NCI-H774 (cell line): ENCODE measurements at places on chromosomes 3 and 15.
A peak's percentile ranks its signal among the peaks of the same experiment; 100 is the strongest.

- DNase-seq: no peak
Measured at GRCh38 chr3:74353039-74353438, 261.4 kb downstream of the CNTN3 start.

- DNase-seq: peak; percentile 64
Measured at GRCh38 chr15:75307778-75308390, 25.2 kb downstream of the GOLGA6D start.

GRCh38 chr3:50154476-50154839, 666 bp upstream of the SEMA3F start:
- DNase-seq: no peak

DNA sequence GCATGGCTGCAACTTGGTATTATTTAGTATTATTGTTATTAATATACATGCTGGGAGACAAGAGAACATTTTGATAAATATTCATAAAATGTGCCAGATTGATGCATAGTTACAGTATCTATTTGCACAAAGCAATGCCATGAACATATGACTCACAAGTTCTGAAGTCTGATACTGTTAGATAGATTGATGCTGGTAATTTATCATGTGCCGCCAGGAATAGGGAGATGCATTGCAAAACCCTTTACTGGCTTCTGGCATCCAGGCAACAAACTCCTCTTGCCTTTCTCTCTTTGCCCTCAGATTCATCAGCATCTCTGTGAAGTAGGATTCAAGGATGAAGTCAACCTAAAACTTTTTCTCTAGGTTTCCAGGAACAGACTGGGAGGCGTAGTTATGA, 41.0 kb upstream of the SLC25A26 start:
- no peak for DNase-seq

- DNase-seq: no peak
Measured at GRCh38 chr3:141808586-141808985, 45.4 kb downstream of the GRK7 start.

DNA sequence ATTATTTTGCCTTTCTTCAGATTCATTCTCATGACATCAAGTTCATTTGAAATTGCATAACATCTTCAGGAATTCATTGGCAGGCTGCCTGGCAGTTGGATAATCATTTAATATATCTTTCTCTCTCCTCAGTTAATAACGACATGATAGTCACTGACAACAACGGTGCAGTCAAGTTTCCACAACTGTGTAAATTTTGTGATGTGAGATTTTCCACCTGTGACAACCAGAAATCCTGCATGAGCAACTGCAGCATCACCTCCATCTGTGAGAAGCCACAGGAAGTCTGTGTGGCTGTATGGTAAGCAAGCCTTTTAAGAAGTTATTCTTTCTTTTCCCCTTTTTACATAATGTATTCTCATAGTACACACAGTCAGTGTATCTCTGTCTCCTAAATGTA, 38.2 kb downstream of the TGFBR2 start:
- no peak for DNase-seq

- DNase-seq: no peak
Measured at GRCh38 chr15:89964232-89964954, 36.7 kb upstream of the ZNF710 start.

DNA sequence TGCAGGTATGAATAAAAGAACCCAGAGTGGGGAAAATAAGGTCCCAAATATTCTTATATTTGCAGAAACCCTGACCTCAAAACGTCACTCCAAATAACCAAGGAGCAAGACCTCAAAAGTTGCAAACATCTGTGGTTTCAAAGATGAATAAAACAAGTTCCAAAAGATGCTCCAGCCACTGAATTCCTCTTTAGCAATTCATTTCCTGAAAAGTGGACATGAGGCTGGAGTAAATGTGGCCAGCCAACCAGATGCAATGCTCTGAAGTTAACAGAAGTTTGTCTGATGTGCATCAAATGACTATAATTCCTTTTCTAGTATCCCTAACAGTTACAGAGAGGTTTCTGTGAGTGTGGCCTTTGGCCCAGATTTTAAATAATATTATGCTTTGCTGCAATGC, 71.2 kb upstream of the WNT5A start:
- DNase-seq: no peak

- DNase-seq: no peak
Measured at GRCh38 chr15:74653426-74654102, 37.9 kb downstream of the CLK3 start.

GRCh38 chr3:115922681-115923347, 299.5 kb downstream of the GAP43 start:
- DNase-seq: no peak

DNA sequence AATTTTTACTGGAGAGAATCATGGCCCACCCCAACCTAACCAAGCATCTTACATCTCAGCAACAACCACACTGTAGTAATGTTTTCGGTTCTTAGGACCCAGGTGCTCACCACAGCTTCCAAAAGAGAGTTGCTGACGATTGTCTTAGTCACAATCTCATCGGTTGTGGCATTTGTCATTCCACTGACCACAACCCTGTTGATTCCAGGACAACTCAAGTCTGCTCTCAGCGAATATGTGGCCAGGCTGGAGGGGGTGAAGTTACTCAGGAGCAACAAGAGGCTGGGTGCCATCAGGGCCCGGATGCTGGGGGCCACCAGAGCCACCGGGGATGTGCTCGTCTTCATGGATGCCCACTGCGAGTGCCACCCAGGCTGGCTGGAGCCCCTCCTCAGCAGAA, 25.9 kb downstream of the GALNT15 start:
- DNase-seq: no peak

DNA sequence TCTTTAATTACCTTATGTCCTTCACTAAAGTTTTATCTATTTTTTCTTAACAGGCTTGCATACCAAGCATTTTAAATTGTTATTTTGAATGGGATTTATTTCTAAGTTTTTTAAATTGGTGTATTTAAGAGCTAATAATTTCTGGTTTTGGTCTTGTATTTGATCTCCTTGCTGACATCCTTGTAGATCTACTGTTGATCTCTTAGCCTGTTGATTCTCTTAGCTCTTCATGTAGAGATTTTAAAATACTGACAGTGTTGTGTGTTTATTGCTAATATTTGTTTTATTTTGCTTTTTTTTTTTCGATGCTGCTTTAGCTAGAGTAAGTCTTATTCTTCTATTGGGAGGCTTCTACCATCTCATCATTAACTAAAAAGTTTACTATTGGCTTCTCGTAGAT, 65.5 kb downstream of the PLCL2 start:
- DNase-seq: no peak

DNA sequence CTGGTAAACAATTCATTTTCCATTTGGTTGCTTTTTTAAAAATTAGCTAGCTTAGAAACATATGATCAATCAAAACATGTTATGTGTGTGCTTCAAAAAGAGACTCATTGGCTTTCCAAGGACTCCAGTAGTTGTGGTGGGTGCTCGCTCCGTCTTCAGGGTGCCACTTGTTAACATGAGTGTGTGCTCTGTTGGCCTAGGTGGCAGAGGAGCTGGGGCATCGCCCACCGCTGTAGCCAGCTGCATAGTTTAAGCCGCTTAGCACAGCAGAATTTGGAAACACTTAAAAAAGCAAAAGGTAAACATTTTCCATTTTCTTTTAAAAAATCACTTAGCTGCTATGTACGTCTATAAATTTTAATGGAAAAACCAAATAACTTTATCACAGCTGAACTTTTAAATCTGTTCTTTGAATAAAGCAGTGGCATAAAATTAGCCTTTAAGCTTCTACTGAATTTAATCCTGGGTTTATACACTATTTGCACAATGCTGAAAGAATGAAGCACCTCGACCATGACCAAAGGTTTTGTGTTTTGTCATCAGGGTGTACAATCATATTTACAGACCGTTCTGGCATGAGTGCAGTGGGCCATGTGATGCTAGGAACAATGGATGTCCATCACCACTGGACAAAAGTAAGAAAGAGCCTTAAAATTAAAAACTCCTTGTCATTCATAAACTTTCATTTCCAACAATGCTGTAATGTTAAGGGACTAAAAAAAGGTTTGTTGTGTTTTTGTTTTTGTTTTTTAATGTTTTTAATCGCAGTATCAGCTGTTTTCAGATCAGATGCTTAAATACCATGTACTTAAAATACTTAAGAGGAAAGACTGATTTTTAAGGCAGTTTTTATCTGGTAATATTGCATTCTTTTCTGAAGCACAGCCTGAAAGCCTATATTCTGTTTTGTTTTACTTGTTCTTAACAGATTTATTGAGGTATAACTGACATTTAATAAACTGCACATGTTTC, 57.9 kb downstream of the TCAIM start:
- DNase-seq: peak; percentile 0

DNA sequence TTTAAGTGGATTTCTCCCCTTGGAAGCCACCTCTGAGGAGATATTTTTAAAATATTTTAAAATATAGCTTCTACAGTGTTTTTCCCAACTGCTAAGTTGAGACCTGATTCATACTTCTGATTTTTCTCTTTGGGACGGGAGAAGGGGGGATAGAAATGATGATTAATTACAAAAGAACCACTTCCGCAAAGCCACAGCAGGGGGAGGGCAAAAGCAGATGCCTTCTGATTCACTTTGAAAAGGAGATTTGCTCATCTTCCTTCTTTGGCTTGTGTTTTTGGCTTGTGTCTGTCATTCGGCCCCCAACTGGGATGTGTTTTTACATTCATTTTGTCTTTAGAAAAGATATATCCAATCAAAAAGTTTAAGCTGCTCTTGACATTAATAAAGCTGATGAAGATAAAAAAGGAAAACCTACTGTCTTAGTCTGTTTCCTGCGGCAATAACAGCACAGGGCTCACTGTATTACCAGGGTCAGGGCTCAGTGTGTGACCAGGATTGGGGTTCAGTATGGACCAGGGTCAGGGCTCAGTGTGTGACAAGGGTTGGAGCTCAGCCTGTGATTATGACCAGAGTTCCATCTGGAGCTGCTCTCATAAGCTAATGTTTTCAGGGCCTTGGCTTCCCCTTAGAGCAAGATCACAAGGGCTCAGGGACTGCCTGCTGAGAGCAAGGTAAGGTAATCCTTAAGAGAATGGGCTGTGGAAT, 223.2 kb downstream of the MTHFS start:
- DNase-seq: no peak

- no peak for DNase-seq
Measured at GRCh38 chr3:61415201-61415600, 146.2 kb upstream of the PTPRG start.

GRCh38 chr3:57068437-57069089, 8.1 kb downstream of the SPATA12 start:
- DNase-seq: no peak

DNA sequence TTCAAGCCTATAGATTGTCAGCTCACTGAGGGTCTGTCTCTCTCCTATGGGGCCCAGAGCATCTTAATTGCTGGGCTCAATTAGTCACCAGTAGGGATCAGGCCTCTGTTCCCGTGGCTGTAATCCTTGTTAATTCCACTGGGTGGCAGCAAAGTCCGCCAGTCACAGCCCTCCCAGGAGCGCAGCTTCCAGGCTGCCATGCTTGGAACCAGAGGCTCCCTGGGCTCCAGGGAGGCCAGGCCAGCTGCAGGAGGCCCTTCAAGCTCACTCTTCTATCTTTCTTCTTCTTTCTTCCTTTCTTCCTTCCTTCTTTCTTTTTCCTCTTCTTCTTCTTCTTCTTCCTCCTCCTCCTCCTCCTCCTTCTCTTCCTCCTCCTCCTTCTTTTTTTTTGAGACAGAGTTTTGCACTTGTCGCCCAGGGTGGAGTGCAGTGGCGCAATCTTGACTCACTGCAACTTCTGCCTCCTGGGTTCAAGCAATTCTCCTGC, 14.4 kb downstream of the RNU5B-1 start:
- peak; percentile 60 for DNase-seq

DNA sequence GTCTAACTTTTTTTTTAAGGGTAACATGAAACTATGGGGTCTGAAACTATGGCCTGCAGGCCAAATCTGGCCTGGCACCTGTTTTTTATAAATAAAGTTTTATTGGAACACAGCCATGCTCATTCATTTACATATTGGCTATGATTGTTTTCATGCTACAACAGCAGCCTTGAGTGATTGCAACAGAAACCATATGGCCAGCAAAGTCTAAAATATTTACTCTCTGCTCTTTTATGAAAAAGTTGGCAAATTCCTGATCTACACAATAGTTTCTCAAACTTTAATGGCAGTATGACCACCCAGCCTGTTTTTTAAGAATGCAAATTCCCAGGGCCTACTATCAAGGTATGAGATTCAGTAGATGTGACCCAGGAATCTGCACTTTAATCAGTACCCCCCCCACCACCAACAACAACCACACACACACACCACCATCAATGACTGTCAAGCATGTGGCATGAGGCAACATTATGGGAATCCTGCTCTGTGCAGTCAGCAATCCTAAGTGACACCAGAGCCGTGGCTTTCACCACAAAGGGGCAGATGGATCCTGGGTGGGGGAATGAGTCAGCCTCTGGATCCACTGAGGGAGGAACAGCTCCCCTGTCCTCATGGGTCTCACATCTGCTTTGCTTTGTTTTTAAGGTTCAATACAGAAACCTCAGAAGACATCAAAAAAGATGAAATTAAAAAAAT, 142.8 kb downstream of the NTRK3 start:
- DNase-seq: no peak

GRCh38 chr3:17738921-17739320, 3.5 kb downstream of the TBC1D5 start:
- no peak for DNase-seq
